ENCODE measurements at places on chromosomes 3 and 15.

DNA sequence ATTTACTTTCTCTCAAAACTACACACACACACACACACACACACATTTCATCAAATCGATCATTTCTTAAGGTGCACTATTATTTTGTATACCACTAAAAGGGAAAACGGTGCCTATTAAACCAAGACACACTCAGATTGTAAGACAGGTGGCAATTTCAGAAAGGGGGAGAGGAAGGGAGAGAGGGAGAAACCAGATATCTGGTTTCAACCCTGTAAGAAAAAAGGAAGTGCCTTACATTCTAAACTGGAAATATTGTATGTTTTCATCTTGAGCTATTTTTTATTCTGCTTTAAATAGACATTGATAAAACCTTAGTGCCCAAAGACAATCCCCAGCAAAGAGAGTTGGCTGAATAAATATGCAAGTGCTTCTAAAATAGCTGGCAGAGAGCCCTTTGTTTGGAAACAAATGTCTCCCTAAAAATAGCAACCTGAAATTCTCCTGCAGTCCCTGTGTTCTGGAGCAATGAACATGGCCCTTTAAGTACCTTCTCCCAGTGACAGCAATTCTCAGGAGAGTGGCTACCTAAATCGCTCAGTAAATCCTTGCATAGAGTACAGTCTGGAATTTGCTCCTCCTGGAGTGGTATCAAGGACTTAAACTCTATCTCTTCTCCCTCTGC lies 85.7 kb downstream of the RARB start:
- DNase-seq: no peak

GRCh38 chr3:32392536-32393302 lies 1.1 kb downstream of the CMTM7 start:
- no peak for DNase-seq

DNA sequence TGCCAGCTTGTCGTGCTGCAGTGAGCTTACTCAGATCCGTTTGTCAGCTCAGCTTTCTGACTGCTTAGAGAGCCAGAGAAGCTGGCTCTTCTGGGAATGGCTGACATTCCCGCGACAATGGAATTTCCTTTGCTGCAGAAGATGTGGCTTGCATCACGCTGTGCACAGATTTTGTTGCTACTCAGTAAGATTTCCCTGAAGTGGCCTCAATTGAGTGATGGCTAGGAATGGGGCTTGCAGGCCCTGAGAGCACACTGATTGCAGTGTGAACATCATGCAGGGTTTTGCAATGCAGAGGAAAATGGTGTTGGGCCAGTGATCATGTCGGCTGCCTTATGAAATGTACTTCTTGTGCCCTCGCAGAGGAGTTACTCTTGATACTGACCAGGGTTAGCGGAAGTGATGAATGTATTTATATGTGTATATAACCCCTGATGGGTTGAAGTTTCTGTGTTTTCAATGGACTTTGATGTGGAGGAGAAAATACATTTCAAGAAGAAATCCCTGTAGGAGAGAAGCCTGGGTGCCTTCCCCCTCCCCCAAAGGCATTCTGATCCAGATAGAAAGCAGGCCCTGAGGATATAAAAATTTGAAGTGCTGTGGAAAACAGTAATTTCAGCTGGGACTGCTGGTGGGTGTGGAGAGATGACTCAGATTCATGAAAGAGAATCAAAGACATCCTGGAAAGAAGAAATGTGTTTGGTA lies 102.5 kb upstream of the PDZRN3 start:
- DNase-seq: no peak

- DNase-seq: no peak
Observed at GRCh38 chr3:48196611-48197010, 8.4 kb upstream of the CDC25A start.

- no peak for DNase-seq
Observed at GRCh38 chr3:37237252-37237651, 62.9 kb upstream of the LRRFIP2 start.

Measured in effector memory CD4-positive, alpha-beta T cell (primary cell).